ENCODE measurements at places on chromosomes 12 and 14. TPM values are rescaled to one million over a fixed set of nuclear protein-coding genes. Genes with fewer than 3 reads are reported as not detected.

The PMCH gene
- not detected for total RNA-seq

The PIK3C2G gene
- total RNA-seq = not detected

DNA sequence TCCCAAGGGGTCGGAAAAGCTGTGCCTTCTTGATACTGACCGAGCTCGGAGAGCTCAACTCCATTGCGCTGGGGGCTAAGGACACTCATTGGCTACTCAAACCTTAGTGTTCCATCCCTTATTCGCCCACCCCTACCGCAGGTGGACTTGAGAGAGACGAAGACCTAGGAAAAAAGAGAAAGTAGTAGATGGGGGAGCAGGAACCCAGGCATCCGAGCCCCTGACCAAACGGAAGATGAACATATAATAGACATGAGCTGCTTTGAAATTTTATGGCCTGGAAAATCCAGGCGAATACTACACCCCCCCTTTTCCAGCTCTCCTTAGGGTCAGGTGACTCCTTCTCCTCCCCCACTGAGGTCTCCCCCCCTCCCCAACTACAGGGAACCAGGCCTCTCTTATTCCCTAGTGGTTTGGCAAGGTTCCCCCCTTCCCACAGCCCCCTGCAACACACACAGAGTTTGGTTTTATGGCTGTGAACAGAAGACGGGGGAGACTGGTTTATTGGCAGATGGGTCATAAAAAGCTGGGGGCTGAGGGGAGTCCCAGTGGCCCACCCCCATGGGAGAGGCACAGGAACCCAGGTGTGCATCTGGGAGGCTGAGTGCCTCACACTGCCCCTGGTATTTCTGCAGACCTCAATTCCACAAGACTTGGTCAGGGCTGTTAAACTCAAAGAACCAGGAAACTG lies 1.6 kb downstream of the GDF11 start:
- DNase-seq = no peak

- no peak for DNase-seq
Measured at GRCh38 chr12:23810329-23810902, 139.1 kb downstream of the SOX5 start.

- no peak for DNase-seq
Measured at GRCh38 chr14:103516426-103517173, 6.0 kb downstream of the CKB start.

DNA sequence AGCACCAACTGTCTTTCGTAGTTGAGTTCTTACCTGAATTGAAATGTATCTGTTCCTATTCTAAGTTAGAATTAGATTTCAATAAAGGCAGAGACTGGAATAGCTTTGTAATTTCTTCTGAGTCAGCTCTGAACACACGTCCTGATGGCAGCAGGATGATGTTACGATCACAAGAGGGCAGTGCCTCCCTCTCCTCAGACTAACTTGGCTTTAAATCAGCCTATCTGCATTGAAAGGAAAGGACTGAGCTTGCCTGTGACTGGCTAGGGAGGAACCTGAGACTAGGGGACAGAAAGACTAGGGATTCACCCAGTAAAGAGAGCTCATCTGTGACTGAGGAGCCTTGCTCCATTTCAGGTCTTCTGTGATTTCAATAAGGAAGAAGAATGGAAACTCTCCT lies 323.7 kb upstream of the OR4E1 start:
- DNase-seq = peak; percentile 77

- DNase-seq = no peak
Measured at GRCh38 chr12:54956322-54956721, 28.2 kb downstream of the TESPA1 start.

GRCh38 chr14:32818581-32818980 lies 120.1 kb upstream of the NPAS3 start:
- no peak for DNase-seq

DNA sequence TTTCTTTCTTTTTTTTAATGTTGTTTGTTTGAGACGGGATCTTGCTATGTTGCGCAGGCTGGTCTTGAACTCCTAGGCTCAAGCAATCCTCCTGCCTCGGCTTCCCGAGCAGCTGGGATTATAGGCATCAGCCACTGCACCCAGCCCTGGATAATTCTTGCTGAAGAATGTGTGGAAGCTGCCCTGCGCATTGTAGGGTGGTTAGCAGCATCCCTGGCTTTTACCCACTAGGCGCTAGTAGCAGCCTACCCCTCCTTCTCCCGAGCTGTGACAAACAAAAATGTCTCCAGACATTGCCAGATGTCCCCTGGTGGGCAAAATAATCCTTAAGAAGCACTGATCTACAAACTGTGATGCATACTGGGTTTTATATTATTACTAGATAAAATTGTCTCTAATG lies 6.6 kb downstream of the DCAF4 start:
- no peak for DNase-seq

DNA sequence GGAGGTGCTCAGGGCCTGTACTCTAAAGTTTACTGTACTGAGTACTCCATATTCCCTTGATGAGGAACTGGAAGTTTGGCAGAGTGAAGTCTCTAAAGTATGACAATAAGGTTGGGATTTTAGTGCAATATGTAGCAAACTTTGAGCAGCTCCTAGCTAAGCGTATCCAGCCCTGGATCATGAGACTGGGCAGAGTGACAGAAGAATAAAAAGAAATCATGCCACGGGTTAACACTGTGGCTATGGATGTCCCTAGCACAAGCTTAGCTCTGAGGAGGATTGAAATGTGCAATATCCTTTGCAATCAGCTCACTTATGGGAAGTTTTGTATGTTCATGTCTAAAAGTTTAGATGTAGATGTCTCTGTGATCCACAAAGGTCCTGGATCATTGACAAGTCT lies 114.1 kb downstream of the SMOC1 start:
- DNase-seq = no peak

- no peak for DNase-seq
Measured at GRCh38 chr14:96269359-96269710, 13.3 kb downstream of the BDKRB1 start.

GRCh38 chr12:24760162-24760561 lies 188.7 kb downstream of the BCAT1 start:
- DNase-seq = peak; percentile 91
